ENCODE measurements at places on chromosomes 11 and 22. TPM values are rescaled to one million over a fixed set of nuclear protein-coding genes. Genes with fewer than 3 reads are reported as not detected.

DNA sequence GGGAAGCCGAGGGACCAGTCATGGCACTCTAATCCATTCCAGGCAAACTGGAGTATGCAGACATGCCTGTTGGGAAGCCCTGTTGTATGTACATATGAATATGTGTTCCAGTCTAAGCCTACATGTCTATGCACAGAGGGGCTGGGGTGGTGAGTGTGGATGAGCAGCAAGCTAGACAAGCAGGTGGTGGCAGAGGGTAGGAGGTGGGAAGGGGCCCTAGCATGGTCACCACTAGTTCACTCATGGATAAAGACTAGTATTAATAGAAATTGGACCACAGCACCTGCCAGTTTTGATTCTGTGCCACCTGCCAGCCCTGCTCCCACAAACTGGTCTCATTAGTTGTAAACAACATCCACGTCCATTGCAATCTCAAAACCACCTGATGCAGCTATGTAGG lies 1.5 kb downstream of the THRSP start:
- no peaks in the 10 kb centered on the region for H3K27me3 ChIP-seq
- H3K27ac ChIP-seq: no peak overlapping the region
- H3K36me3 ChIP-seq: no peaks in the 10 kb centered on the region
- no peak overlapping the region for H3K4me3 ChIP-seq
- DNase-seq: no peak
- H3K4me1 ChIP-seq: no peaks in the 10 kb centered on the region

DNA sequence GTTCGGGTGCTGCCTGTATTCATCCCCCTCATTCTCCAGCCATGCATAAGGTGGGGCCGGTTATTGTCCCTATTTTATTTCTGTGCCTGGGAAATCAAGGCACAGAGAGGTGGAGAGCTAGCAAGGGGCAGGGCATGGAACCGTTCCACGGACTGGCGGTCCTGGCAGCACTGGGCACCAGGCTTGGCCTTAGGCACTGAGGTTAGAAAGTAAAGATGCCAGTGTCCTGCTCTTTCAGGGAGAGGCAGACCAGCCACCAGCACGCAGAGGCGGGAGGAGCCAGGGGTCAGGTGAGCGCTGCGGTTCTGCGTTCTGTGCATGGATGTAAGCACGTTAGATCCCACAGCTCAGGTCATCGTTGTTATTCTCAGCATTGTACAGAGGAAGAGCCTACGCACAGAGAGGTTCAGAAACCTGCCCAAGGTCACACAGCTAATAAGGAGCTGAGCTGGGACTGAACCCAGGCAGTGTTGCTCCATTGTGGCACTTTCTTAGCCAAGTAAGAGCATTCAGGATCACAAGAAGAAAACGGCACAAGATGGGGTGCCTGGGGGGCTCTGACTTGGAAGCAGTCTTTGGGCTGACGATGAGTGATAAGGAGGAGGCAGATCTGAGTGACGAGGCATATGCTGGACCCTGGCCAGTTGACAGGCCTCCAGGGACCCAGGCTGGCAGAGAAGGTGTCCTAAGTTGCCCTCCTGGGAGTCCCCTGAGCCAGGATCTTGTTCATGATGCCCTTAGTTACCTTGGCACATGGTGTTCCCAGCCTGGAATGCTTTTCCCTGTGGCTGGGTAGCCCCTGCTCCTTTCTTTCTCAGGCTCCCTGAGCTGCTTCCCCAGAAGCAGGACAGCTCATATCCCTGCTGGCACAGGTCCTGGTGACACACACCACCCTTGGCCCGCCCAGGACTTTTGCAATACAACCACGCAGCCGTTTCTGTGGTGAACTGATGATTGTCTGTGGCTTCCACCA lies 41.1 kb downstream of the OSBPL5 start:
- no peak overlapping the region for H3K4me3 ChIP-seq
- H3K27me3 ChIP-seq: no peaks in the 10 kb centered on the region
- H3K4me1 ChIP-seq: peaks cover 16% of the 10 kb centered on the region
- peak overlapping the region; percentile 85 for H3K27ac ChIP-seq

DNA sequence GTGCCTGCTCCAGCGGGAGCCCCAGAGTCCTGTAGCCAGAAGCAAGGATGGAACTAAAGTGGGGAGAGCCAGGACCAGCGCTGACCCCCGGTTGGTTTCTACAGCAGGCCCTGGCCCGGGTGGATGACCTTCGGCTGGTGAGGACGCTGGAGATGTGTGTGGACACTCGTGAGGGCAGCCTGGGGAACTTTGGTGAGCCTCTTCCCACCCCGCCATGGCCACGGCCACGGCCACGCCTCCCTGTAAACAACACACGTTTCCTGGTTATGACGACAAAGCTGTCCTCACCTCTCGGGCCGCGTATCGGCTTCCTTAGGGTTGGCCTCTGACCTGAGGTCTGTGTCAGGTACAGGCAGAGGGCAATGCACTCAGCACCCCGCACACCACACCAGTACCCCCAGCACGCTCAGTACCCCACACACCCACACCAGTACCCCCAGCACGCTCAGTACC lies 4.1 kb downstream of the LRRC56 start:
- DNase-seq: no peak
- H3K4me1 ChIP-seq: peaks cover 13% of the 10 kb centered on the region
- H3K4me3 ChIP-seq: no peak overlapping the region
- H3K27me3 ChIP-seq: no peaks in the 10 kb centered on the region
- no peak overlapping the region for H3K27ac ChIP-seq
- H3K36me3 ChIP-seq: no peaks in the 10 kb centered on the region

GRCh38 chr11:73757598-73757997 lies 3.3 kb downstream of the RAB6A start:
- no peaks in the 10 kb centered on the region for H3K36me3 ChIP-seq
- H3K27me3 ChIP-seq: no peaks in the 10 kb centered on the region
- H3K27ac ChIP-seq: no peak overlapping the region
- H3K4me3 ChIP-seq: no peak overlapping the region

DNA sequence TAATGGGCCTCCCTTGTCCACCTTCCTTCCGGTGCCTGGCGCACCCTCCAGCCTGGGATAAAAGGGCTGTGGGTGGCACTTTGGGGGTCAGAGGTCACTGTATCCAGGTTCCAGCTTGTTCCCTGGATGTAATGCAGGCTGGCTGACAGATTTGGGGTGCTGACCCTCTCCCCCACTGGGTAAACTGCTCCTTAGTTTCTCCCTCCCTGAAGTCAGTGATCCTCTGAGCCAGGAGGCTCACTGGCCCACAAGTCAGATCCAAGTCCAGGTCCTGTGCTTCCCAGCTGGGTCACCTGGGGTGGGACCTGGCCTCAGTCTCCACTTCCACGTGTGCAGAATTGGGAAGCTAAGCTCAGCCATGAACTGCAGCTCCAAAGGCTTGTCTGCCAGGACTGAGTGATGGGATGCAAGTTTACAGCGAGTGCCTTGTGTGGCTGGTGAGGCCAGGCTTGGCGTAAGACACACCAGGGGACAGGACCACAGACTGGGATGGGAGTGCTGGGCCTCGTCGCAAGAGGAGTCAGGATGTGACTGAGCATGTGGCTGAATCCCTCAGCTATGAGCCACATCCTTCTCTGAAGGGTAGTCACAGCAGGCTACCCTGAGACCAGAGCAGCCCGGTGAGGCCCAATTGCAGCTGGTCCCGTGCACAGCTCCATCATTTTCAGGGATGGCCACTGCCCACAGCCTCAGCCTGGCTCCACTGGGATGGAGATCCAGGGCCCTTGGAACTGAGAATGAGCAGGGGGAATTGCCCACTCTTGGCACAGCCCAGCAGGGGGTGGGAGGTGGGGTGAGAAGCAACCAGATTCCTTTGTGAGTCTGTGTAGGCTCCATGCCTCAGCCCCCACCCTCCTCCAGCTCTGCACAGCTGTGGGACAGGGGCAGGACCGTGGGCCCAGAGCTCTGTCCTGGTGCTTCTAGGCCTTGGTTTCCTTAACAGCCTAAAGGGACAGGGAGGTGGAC lies 7.2 kb downstream of the SHISA8 start:
- DNase-seq: no peak
- peaks cover 17% of the 10 kb centered on the region for H3K27me3 ChIP-seq
- peaks cover 22% of the 10 kb centered on the region for H3K36me3 ChIP-seq
- peaks cover 13% of the 10 kb centered on the region for H3K4me1 ChIP-seq
- no peak overlapping the region for H3K27ac ChIP-seq

DNA sequence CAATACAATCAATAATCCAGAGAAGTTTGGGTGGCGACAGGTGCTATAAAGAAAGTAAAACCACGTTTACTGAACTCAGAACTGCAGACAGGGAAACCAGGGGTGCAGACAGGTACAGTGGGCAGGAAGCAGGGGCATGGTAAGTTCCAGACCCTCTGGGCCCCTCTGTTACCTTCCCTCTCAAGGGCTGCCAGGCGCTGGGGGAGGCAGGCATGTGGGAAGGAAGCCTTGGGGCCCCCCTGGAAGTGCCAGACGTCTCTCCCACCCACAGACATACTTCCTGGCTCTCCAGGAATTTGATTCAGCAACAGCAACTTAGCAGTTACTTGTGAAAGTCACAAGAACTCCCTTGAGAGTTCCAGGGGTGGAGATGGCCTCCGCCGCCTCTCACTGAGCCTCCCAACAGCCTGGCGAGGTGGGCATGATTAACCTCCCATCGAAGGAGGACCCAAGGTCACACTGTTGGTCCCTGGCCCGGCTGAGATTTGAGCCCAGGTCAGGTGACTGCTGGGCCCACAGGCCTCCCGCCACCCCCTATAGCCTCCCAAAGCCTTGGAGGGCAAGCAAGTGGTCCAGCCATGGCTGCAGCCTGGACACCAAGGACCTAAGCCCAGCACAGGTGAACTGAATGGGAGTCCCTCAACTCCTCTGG lies 14.1 kb upstream of the TSKU start:
- no peaks in the 10 kb centered on the region for H3K27me3 ChIP-seq
- no peak for DNase-seq
- H3K36me3 ChIP-seq: no peaks in the 10 kb centered on the region
- peaks cover 75% of the 10 kb centered on the region for H3K4me1 ChIP-seq
- peak overlapping the region; percentile 85 for H3K27ac ChIP-seq
- H3K4me3 ChIP-seq: peak overlapping the region; percentile 14

DNA sequence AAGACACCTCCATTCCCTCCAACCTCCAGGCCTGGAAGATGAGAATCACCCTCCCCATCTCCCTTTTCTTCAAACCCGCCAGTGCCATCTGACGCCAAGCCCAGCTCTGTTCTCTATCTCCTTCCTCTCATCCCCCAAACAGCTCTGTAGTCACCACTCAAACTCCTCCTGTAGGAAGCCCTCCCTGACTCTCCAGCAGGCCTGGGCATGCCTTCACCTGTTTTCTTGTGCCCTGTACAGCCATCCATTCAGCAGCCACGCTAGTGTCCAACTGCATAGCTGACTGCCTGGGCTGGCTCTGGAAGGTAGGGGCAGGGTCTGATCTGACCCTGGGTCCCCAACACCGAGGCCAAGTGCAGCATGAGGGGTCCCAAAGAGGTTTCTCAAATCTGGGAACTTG lies 25.0 kb downstream of the GDPD5 start:
- no peak overlapping the region for H3K27ac ChIP-seq
- no peak overlapping the region for H3K4me3 ChIP-seq
- H3K4me1 ChIP-seq: peaks cover 5% of the 10 kb centered on the region
- H3K27me3 ChIP-seq: no peaks in the 10 kb centered on the region
- DNase-seq: no peak

GRCh38 chr11:130181295-130182272 lies 22.0 kb downstream of the ST14 start:
- H3K4me3 ChIP-seq: no peak overlapping the region
- H3K36me3 ChIP-seq: no peaks in the 10 kb centered on the region
- H3K4me1 ChIP-seq: peaks cover 40% of the 10 kb centered on the region
- H3K27me3 ChIP-seq: no peaks in the 10 kb centered on the region

- H3K36me3 ChIP-seq: no peaks in the 10 kb centered on the region
- no peaks in the 10 kb centered on the region for H3K27me3 ChIP-seq
- no peak overlapping the region for H3K27ac ChIP-seq
- no peaks in the 10 kb centered on the region for H3K4me1 ChIP-seq
These were observed 2.7 kb downstream of the CSRP3 start for GRCh38 chr11:19199048-19199447.

DNA sequence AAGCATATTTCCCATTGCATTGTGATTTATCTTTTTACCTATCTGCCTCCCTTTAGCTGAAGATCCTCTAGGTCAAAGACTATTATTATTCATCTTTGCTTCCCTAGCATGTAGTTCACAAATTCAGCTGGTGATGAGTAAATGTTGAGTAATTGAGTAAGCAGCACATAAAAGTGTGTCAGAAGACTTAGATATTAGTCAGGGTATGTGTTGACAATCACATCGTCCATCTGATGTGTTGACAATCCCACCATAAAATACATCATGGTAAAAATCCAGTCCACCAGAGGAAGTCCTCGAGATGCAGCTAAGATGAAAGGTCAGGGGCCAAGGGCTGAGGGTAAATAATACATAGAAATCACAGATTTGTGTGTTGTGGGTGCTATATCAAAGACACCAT lies 22.9 kb upstream of the ABTB2 start:
- no peaks in the 10 kb centered on the region for H3K27me3 ChIP-seq
- DNase-seq: no peak
- no peak overlapping the region for H3K4me3 ChIP-seq

DNA sequence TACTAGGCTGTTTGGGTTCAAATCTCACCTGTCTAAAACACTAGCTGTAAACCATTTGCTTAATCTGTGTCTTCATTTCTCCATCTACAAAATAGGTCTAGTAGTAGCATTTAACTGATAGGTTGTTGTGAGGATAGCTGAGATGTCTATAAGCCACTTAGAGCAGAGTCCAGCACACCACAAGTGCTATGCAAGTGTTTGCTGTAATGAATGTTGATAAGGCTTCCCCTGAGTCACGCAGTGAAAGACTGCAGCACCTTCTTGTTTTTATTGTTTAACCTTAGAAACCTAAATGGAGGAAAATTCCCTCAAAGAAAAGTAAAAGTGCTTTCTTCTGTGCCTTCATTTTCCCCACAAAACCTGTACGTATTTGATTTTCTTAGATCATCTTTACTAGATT lies 23.1 kb upstream of the LDHA start:
- H3K27me3 ChIP-seq: no peaks in the 10 kb centered on the region
- H3K36me3 ChIP-seq: peaks cover 2% of the 10 kb centered on the region
- H3K27ac ChIP-seq: no peak overlapping the region
- no peaks in the 10 kb centered on the region for H3K4me1 ChIP-seq
- no peak for DNase-seq
- no peak overlapping the region for H3K4me3 ChIP-seq

DNA sequence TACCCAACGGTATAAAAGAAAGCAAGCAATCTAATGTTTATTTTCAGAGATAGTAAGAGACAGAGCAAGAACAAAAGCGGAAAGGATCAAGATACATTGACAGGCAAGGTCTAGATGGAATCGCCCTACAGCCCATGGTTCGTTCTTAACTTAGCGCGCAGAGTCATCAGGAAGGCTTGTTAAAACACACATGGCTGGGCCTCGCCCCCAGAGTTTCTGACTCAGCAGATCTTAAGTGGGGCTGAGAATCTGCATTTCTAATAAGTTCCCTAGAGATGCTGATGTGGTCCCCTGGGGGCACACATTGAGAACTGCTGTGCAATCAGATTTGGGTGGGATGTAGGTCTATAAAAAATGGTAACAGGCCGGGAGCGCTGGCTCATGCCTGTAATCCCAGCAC lies 35.8 kb upstream of the CHRM4 start:
- no peak overlapping the region for H3K4me3 ChIP-seq
- H3K4me1 ChIP-seq: no peaks in the 10 kb centered on the region
- no peaks in the 10 kb centered on the region for H3K27me3 ChIP-seq
- H3K27ac ChIP-seq: no peak overlapping the region
- no peak for DNase-seq

- H3K4me1 ChIP-seq: peaks cover 28% of the 10 kb centered on the region
- no peak overlapping the region for H3K4me3 ChIP-seq
- no peaks in the 10 kb centered on the region for H3K36me3 ChIP-seq
These were observed 2.9 kb downstream of the PANX2 start for GRCh38 chr22:50173311-50173982.

The PRR5L gene
- 5.7 TPM for total RNA-seq

The COMT gene
- 244 TPM for total RNA-seq

The KCNJ5 gene
- 1.9 TPM for total RNA-seq

The PDGFB gene
- total RNA-seq: 1.2 TPM

The TECTA gene
- not detected for total RNA-seq

The KDM4D gene
- 0.47 TPM for total RNA-seq

The C11orf42 gene
- total RNA-seq: not detected

The GDPD4 gene
- total RNA-seq: not detected

The ZBTB16 gene
- 137 TPM for total RNA-seq

The SPDYC gene
- total RNA-seq: not detected

The PKP3 gene
- 327 TPM for total RNA-seq
